ENCODE measurements at places on chromosomes 6 and 20.

GRCh38 chr20:59996108-59996507, 37.9 kb downstream of the CDH26 start:
- DNase-seq = no peak

GRCh38 chr6:100175814-100176310, 181.8 kb upstream of the MCHR2 start:
- peak; percentile 88 for DNase-seq

DNA sequence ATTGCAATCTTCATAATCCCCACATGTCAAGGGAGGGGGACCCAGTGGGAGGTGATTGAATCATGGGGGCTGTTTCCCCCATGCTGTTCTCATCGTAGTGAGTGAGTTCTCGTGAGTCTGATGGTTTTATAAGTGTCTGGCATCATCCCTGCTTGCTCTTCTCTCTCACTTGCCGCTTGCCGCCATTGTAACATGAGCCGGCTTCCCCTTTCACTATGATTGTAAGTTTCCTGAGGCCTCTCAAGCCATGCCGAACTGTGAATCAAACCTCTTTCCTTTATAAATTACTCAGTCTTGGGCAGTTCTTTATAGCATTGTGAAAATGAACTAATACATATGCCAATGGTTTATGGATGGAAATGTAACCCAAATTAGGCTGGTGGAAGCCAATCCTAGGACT, 109.4 kb upstream of the AKAP12 start:
- no peak for DNase-seq

DNA sequence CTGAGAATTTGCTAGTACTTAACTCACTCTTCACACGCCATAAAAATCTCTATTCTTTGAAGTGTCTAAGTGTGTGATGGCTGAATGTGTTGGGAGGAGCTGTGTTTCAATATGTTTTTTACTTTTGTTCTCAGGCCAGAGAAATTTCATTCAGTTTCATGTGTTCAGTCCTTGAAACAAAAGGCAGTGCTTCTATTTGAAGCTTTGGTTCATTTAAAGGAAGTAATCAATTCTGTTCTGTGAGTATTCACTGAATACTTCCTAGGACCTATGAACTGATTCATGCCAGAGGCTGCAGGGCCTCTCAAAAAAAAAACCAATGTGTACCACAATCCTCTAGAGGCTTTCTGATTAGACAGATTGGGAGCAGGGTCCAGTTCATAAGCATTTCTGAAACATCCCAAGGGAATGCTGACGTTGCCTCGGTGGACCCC, 12.4 kb upstream of the F13A1 start:
- no peak for DNase-seq

- peak; percentile 70 for DNase-seq
Measured at GRCh38 chr6:144712541-144712940, 427.4 kb downstream of the UTRN start.

DNA sequence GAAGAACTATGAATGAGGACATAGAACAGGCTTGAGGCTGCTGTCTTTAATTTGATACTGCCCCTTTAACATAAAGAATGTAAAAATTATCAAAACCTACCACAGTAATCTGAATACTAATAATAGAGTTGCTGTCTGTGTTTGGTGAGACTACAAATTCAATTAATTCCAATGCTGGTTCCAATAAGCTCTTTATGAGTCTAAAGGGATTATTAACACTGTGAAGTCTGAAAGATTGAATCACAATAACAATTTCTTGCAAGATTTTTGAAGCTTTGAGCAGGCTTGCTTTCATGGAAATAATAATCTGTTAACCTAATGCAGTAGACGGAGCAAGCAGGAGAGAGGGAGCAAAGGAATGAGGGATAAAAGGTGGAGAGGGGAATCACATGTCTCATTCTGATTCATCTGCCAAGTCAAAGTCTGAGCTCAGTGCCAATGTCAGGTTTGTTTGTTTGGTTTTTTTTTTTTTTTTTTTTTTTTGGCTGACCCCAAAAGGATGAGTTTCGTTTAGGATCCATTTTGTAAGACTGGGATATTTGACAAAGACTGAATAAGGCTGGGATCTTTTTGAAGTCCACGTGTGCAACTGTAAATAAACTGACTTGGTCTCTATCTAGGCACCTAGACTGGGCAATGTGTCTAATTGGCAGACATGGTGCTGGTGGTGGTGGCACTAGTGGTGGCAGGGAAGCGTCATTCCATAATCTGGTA, 211.6 kb downstream of the RNF144B start:
- no peak for DNase-seq

DNA sequence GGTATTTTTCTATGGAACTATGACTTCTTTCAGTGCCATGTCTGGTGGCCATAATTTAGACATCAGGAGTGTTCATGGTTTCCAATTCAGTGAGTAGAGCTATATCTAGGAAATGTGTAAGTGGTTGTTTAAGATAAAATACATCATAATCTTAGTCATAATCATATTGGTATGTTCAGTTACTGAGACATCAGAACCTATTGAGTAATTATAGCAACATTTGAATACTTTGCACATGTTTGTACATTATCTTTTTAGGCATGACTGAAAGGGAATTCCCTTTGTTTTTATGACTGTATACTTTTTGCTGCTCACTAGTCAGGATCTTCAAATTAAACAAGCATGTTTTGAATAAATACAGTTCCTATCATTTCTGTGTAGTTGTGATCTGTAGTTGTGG, 64.0 kb downstream of the STXBP5 start:
- DNase-seq = peak; percentile 42

DNA sequence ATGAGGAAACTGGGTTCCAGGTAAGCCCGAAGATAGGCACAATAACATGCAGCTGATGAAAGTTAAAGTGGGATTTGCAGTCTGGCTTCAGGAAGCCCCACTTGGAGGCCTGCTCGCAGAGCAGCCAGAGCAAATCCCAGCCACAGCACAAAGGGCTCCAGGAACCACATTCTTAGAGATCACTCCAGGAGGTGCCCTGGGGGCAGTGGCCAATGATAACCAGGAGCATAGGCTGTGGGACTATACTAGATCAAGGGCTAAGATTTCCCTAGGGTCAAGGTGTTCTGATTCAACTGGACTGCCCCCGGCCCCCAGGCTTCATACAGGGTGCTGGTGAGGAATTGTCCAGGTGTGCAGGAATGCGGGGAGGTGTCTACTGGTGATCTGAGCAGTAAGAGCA, 133.9 kb upstream of the PTPRT start:
- no peak for DNase-seq

DNA sequence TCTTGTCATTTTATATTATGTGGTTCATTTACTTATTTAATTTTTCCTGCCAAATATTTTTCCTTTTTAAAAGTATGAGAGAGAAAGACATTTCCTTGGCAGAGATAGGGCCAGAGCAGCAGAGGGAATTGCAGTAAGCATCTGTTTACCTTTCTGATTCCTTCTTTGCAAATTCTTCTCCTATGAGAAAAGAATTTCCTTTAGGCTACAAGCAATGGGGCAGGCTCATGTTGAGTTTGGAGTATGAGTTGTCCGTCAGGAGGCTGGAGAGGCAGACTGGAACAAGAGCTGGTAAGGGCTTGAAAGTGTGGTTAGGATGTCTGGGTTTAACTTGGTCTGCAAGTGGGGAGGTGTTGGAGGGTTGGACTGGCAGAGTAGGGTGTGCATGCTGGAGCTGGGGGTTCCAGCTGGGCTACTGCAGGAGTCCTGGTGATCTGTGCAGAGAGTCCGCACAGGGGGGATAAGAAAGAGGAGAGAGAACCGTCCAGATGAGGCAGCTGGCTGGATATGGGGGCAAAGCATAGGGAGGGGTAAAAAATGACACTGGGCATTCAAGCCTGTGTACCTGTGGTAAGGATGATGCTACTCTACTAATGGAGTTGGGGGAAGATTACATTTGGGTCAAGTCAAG, 19.7 kb downstream of the TIAM2 start:
- DNase-seq = peak; percentile 47

- DNase-seq = peak; percentile 79
Measured at GRCh38 chr6:135750081-135750480, 101.4 kb upstream of the PDE7B start.

DNA sequence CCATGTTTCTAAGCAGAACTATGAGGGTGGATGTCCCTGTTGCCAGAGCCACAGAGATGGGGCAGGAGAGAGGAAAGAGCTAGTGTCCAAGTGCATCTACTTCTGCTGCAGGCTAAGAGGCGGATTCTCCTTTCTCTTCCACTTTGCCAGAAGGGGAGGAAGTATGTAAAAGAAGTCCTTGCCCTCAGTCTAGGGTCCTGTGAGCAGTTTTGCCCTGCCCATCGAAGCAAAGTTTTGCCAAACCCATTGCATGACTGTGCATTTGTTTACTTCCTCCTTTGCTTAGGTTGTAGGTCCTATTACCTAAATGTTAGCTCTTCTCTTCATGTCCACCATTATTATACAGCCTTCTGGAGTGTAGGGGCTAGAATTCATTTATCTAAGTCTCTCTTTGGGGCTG, 106.2 kb upstream of the ARMC2 start:
- no peak for DNase-seq

DNA sequence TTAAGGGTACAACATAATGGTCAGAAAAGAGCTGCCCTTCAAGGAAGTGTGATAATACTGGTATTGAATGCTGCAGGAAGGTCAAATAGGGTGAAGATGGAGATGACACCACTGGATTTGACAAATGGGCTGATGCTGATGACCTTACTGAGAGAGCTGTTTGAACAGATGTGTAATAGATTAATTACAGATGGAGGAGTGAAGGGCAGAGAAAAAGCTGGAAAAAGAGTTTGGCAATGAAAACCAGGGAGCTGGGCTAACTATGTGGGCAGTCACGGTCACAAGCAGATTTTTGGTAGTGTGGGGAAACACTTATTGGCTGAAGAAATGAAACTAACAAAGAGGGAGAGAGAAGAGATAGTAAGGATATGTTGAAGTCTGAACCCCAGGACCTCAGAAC, 83.6 kb upstream of the ENPP5 start:
- DNase-seq = no peak

DNA sequence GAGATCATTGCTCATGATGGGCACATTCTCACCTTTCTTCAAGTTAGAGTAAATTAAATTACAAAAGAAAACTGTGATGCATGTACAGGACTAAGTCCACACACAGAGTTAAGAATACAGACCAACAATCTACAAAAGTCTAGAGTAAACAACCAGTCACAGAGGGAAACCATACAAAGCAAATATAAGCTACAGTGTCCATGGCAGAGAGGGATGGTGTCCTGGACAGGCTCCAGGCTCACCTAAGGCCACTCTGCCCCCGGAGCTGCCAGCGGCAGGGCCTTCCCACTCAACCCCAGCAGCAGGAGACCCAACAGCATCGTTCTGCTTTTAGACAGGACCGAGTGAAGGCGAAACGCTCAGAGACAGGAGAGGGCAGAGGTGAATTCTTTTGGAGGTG, 16.0 kb downstream of the PDE10A start:
- DNase-seq = no peak

DNA sequence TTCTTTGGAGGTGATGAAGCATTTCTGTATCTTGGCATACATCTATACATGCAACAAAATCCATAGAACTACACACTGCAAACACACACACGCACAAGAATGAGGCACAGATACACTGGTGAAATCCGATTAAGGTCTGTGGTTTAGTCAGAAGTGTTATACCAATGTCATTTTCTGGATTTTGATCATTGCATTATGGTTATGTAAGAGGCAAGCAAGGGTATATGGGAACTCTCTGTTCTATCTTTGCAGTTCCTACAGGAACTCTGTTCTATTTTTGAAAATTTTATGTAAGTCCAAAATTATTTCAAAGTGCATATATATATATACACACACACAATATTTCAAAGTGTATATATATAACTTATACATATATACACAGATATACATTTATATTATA, 101.7 kb downstream of the SYNDIG1 start:
- DNase-seq = no peak

- DNase-seq = no peak
Measured at GRCh38 chr6:15456422-15456821, 206.4 kb downstream of the DTNBP1 start.

- no peak for DNase-seq
Measured at GRCh38 chr20:44770484-44771171, 25.0 kb downstream of the KCNK15 start.

DNA sequence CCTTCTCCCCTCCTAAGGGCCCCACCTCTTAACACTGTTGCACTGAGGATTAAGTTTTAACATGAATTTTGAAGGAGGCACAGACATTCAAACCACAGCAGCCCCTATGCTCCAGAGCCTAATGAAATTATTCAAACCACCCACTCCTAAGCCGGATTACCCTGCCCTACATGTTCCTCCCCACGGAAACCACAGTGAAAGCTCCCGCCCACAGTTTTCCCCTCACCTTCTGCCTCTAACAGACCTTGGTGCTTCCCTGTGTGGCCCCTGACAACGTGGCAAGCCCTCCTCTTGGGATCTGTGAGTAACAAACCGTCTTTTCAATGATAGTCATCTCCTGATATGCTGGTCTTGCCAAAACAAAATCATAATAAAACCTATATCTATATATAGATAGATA, 74.8 kb downstream of the RIN2 start:
- no peak for DNase-seq
